ENCODE measurements at places on chromosomes 1 and 21.

GRCh38 chr1:67952071-67952470 is 98.4 kb downstream of the DIRAS3 start:
- no peak for DNase-seq

DNA sequence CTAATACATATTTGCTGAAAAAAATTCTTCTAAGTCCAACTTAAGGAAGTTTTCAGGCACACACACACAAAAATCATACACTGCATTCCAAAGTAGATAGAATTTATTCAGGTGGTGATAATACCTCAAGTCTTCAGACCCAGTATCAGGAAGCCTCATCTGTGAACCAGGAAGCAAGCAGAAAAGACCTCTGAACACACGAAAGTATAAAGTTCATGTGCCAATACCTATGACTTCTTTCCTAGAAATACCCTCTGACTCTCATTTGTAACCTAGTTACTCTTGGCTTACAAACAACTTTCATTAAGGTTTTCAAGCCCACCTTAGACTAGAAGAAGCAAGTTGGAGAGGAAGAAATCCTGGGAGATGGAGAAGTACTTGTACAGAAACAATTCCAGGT is 35.7 kb upstream of the IFNLR1 start:
- DNase-seq = no peak

DNA sequence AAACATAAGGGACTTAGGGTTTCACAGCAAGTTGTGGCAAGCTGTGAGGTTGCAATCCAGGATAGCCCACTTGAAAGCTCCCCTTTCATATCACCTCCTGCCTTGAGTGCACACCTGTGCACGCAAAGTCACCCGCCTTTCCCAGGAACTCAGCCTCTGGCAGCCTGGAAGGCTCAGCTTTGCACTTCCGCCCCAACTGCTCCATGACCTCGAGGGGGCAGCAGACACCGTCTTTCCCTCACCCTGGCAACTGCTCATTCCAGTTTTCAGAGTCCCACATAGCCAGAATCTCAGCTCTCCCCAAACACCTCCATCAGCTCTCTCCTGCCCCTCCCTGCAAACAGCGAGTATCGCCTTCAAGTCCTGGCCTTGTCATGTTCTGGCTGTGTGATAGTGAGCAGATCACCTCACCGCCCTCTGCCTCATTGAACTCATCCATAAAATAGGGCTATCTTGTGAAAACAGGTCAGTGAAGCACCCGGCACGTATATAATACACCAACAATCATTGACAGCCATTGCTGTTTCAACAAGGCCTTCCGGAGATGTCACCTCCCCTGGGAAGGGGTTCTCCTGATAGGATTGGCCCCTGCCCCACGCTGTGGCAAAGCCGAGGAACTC is 32.2 kb upstream of the EPB41 start:
- peak; percentile 85 for DNase-seq

- no peak for DNase-seq
Measured at GRCh38 chr1:229495782-229496181, 12.4 kb downstream of the NUP133 start.

DNA sequence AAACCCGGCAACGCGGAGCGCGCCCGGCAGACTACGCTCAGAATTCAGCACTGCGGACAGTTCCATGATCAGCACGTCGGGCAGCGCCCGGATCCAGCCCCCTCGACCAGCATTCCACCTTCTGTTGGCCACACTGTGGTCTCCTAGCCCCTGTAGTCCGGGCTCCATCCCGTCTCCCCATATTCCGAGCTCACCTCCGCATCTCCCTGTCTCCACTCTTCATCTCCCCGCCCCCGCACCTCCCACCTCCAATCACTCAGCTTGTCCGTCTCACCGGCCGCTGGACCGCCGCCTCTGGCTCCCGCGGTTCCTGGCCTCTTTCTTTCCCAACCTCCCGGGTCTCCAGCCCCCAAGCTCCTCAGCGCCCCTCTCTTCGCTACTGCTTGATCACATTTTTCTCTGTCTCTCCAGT is 500 bp downstream of the EPHA10 start:
- DNase-seq = no peak

DNA sequence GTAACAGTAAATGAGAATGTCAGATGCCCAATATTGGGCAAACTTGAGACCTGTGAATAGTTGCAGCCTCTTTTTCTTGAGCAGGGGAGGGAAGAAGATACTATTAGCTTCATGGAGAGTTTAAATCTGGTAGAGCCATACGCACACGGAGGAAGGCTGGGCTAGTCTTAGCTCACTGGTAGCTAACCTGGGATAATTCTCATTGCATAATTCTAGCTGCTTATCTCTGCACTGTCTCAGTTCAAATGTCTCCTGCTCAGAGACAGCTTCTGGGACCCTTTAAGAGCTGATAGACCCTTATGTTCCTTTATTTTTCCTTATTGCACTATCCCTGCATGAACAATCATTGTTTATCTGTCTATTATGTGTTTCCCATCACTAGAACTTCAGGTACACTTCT is 8.4 kb downstream of the C1orf87 start:
- no peak for DNase-seq

DNA sequence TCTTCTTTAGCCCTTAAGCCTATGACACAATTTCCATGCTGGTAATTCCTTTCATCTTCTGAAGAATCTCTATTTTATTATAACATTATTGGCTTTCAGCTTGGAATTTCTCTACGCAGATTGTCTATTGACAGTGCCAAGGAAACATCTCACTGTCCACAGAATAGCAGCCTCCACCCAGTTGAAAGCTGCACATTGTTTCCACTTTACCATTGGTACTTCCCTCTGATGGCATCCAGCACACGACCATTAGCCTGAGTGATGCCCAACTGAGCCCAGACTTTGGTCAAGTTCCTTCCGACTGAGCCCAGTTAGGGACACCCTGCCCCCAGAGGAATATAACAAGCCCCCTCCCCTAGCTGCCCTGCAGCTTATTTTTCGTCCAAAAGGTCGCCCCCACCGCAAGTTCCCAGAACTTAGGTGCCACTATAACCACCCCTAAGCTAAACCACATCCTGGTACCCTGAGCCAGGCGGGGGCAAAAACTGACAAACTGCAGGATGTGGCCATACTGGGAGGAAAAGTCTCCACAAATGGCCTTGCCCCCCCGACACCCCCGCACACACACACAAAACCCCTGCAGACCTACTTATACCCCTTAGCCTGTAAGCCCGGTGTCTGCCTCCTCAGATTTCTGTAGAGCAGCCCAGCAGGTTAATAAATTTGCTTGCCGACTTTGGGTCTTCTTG is 13.2 kb downstream of the GBP5 start:
- DNase-seq = no peak

DNA sequence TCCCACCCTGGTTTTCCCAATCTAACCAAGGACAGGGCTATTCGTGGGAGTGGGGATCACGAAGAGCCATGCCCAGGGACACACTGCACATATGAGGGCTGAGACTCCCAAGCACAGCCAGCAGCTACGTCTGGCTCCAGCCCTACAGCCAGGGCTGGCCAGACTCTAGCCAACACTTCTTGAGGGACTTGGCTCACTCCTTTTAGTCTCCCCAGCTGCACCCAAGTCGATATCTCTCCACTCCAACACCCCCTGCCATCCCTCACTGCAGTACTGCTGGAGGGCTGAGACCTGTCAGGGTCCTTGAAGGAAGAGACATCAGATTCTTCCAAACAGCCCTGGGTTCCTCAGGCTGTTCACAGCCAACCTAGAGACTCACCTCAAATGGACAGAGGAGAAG is 62.6 kb downstream of the CD46 start:
- no peak for DNase-seq

GRCh38 chr1:231485029-231485784 is 43.3 kb upstream of the TSNAX start:
- DNase-seq = no peak

DNA sequence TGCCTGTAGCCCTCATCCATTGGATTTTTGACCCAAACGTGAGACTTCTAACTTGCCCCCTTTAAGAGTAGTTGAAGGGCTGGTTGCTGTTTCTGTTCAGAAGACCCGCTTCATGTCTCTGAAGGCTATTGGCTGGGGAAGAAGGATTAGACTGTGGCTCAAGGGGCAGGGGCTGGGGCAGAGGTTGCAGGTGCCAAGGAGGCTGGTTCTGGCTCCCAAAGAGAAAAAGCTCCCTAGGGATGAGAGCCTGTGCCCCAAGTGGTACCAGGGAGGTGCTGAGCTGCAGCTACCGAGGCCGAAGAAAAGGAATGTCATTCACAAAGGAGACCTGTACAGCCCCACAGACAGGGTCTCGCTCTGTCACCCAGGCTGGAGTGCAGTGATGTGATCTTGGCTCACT is 5.8 kb downstream of the WNT3A start:
- DNase-seq = no peak

DNA sequence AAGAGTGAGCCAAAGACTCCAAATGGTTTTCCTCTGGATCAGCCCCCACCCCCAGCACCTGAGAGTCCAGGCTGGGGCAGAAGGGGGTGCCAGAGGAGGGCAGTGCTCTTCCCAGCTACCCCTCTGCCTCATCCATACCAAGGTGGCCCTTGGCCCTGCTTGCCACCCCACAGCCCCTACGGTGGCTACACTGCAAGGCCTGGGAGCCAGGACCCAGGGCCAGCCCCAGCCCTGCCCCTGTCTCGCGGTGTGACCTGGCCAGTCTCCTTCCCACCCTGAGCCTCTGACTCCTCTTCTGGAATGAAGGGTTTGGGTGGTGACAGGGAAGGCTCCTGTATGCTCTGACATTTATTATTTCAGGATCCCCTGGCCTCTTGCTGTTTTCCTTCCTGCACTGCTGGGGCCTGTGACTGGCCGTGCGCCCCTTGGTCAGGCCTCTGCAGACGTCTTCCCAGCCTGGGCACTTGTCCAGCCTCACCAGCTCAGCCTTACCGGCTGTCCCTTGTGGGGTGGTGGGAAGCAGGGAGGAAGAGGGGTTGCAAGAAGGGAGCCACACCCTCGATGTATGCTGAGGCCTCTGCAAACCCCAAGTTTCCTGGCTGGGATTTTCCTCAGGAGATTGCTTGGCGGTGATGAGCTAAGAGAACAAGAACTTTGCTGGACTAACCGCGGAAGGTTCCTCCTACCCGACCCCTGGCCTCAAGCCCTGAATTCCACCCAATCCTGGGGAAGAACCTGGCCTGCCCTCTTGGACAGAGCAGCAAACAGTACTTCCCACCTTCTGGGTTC is 13.5 kb downstream of the ASAP3 start:
- DNase-seq = no peak

DNA sequence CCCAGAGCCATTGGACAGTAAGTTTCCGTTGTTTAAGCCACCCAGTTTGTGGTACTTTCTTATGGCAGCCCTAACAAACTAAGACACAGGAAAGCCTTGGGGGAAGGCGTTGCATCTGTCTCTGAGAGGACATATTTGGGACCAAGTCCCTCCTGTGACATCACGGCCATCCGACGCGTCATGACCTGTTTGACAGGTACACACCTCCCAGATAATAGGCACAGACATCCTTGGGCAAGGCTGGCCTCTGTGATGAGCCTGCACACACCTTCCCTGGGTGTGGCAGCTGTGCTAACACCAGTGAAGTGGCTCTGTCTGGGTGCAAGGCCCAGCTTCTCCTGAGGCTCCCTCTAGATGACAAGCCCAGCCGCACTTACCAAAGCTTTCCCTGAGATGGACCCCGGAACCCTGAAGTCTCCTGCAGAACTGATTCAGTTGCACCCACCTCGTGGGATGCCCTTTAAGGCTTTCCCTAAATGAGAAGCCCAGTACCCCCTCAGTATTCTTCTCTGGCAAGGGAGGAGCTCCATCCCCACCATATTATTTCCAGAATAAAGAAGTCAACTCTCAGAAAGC is 136.5 kb downstream of the ZSCAN20 start:
- no peak for DNase-seq

DNA sequence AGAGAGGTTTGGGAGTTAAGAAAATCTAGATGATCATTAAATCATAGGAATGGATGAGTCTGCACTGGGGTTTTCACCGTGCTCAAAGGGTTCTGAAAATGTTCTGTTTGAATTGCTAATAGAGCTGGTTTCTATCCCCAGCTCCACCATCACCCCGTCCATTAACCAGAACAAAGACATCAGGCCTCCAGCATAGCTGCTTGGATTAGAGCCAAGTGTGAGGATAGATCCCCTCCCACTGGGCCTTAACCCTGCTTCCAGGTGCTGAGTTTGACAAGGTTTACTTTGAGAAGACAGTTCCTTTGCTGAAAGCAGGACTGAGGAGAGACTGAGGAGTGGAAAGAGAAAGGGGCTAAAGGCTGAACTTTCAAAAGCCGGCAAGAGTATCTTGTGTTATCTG is 48.3 kb downstream of the MPZL1 start:
- no peak for DNase-seq

GRCh38 chr21:38628349-38628748 is 130.1 kb upstream of the ERG start:
- no peak for DNase-seq

GRCh38 chr1:1564268-1564667 is 10.4 kb downstream of the SSU72 start:
- DNase-seq = no peak

DNA sequence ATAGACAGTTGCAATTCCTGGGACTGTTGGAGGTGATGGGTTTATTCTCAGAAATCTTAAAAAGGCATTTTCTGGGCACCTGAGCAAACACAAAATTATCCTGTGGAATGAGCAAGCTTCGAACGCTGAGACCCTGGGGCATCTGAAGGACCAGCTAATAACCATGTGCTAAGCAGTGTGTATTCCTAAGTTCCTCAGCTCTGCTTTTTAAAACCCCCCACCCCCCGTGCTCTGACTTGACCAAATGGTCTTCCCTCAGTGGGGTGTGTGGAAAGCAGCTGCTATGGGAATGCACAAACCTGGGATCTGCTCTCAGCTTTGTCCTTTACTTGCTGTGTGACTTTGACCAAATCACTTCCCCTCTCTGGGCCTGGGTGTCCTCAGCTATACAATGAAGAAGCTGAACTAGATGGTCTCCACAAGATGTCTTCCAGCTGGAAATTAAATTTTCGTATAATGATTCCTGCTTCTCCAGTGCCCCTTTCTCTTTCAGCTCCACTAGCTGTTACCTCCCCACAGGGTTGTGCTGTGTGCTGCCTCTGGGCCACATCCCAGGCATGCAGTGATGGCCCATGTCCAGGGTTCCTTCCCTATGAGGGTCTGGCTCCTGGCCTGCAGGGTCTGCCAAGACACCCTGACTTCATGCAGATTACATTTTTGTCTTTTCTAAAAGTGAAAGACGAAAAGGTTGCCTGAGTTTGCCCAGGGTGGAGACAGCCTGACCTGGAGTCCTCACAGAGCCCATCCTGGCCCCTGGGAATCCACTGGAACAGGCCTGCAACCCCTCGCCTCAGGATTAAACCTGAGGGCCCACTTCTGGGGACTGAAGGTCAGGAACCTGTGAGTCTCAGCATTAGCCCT is 14.9 kb upstream of the CD247 start:
- DNase-seq = no peak

GRCh38 chr1:197904126-197904787 is 1.8 kb downstream of the C1orf53 start:
- DNase-seq = no peak

DNA sequence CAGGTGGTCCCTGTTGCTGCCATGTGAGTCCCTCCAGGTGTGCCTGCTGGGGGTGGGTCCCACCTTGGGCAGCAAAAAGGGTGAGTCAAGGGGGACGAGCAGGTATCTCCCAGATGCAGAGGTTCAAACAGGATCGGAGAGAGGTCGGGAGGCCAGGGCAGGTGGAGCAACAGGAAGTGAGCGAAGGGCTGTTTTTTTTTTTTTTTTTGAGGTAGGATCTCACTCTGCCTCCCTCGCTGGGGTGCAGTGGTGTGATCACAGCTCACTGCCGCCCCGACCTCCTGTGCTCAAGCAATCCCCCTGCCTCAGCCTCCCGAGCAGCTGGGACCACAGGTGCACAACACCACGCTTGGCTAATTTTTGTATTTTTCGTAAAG is 39.4 kb downstream of the SLC2A7 start:
- DNase-seq = no peak

GRCh38 chr1:30290581-30290980 is 432.8 kb downstream of the MATN1 start:
- DNase-seq = no peak
